ENCODE measurements at places on chromosomes 6 and 20. TPM values are rescaled to one million over a fixed set of nuclear protein-coding genes. Genes with fewer than 3 reads are reported as not detected.

Gene ASIP
- not detected for total RNA-seq

Gene FAM209A
- total RNA-seq, result not detected

DNA sequence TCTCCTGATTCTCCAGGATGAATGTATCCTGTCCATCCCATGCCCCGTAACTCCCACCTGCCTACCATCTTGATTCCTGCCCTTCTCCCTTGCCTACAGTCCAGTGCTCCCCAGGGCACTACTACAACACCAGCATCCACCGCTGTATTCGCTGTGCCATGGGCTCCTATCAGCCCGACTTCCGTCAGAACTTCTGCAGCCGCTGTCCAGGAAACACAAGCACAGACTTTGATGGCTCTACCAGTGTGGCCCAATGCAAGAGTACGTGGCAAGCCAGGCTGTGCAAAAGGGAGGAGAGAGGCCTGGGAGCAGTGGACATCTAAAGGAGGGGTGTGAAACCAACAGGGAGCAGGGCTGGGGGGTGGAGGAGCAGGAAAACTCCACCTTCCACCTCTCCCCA is 15.0 kb upstream of the ZNF76 start:
- DNase-seq, result no peak
- no peaks in the 10 kb centered on the region for H3K36me3 ChIP-seq
- no peak overlapping the region for H3K27ac ChIP-seq
- peaks cover 21% of the 10 kb centered on the region for H3K4me1 ChIP-seq
- H3K27me3 ChIP-seq, result no peaks in the 10 kb centered on the region
- H3K4me3 ChIP-seq, result no peak overlapping the region

Gene GRM1
- not detected for total RNA-seq

DNA sequence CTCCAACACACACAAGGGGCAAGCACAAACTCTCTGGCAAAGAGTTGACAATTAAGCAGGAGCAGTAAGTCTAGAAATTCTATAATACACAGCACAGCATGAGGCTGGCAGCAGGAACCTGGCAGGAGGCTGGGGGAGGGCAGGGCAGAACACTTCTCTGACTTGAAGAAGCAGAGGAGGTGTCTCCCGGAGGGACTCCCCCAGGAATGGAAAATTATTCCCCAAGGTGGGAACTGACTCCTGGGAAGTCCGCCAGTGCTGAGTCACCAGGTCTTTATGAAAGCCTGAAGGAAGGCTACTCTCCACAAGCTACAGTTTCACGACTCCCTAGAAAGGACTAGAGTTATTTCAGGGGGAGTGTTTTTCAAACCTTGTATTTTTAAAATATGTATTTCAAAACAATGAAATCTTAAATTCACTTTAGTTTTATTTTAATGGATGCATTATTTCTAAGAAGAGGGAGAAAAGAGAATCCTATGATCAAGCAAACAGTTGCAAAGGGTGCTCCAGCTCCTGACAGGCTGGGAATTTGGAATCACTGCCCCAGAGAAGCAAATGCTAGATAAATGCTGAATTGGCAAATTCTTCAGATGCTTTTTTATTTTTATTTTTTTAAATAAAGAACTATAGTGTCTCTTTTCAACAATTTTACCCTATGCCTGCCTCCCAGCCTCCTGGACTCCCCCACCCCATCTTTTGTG is 192.8 kb downstream of the LY86 start:
- DNase-seq, result no peak
- no peak overlapping the region for H3K4me3 ChIP-seq
- no peaks in the 10 kb centered on the region for H3K36me3 ChIP-seq
- no peak overlapping the region for H3K27ac ChIP-seq
- no peaks in the 10 kb centered on the region for H3K27me3 ChIP-seq

Data from GM12878 (cell line).